ENCODE measurements at places on chromosomes 1 and 21.

- no peak for DNase-seq
Observed at GRCh38 chr1:243454328-243454997, 198.6 kb downstream of the SDCCAG8 start.

- no peak for DNase-seq
Observed at GRCh38 chr1:3274972-3275371, 179.5 kb upstream of the ARHGEF16 start.

- DNase-seq: no peak
Observed at GRCh38 chr1:209667103-209667502, 8.1 kb upstream of the G0S2 start.

DNA sequence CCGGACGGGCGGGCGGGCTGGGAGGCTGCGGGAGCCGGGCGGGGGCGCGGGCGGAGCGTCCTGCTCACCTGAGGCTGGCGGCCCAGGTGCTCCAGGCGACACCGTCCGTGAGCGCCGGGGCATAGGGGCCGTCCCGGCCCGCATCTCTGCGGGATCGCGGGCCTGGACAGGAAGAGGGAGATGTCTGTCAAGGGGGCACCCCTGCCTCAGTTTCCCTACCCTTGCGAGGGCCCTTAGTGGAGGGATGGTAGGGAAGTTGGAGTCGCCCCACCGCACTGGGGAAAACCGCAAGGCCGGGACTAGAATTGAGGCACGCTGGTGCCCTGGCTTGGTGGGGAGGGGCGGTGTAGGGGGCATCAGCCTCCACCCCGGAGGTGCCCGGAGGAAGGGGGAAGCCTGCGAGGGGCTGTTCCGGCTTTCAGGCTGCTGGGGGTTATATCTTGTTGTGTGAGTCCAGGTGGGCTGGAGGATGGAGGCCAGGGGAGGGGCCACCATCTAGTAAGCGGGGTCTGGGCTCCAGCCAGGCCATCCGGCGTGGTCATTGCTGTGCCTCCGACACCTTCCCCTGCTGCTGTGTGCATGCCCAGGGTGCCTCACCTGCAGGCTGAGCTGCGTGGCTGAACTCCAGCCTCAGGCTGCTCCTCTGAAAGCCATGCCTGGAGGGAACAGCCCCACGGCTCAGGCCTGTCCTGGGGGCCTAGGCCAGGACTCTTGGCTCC, 580 bp downstream of the VWA1 start:
- no peak for DNase-seq

DNA sequence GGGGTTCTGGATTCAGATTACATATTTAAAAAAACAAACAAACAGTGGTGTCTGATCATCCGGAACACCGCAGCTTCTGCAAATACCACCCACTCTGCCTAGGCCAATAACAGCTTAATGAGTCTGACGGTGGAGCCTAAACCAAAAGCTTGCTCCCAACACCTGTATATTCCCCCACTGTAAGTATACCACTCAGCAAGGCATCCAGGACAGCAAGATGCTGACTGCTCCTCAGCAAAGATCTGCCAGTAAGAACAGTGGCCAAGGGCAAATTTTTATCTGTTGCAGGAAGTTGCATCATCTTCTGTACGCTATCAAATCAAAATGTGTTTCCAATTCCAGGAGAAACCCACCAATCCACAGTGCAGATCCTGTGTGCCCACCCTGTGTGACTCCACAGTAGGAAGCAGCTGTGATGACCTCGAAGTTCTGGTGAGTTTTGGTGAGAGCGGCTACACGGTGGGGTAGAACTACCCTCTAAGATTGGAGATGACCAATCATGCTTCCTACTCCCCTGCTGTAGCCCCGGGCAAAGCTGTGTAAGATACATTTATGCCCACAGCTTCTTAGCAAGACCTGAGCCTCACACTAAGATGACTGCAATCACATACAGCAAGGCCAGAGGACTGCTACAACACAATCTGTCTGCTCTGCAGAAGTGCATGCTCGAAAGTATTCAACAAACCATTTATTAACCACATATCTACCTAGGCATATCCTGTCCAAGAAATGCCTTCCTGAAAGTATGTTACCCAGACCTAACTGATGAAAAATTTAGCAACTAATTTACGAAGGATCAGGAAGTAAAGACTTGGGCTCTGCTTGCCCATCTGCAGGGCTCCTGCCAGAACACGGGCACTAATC, 30.5 kb downstream of the SIPA1L2 start:
- DNase-seq: no peak
